ENCODE measurements at places on chromosomes 5 and 9.

GRCh38 chr9:84366683-84367082 is 26.1 kb upstream of the SLC28A3 start:
- no peak for DNase-seq

DNA sequence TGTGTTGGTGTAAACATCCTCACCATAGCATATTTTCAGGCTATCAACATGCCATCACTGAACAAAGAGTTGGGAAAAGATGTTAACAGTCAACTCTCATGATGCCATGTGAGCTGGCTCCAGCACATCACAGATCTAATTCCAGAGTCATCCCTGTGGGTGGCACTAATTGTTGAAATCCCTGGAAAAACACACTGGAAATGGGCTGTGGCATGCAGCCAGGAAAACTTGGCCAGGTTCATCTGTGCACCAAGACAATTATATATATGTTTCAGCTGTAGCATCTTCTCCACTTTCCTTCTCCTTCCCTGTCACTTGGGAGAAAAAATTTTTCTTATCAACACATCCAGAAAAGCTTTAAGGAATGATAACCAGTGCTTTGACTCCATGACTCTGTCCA is 313.7 kb downstream of the TRIM32 start:
- no peak for DNase-seq

- no peak for DNase-seq
These were observed 32.9 kb downstream of the FCHO2 start for GRCh38 chr5:72988769-72989168.

DNA sequence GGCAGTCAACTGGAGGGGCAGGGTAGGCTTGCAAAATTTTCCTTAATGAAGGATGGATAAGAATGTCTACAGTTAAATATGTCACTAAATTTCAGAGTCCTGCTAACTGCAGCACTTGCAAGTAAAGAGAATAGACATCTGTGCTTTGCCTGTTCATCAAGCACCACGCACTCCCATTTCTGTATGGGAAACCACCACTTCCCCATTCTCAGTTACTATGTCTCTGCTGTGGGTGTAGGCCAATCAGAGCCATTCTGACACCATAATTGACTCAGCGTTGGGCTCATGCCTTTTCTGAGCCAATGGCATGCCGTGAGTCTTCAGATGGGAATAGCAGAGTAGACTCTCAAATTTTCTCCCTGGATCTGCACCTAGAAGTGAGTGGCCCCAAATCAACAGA is 247.5 kb downstream of the GABRB2 start:
- DNase-seq, result no peak

- no peak for DNase-seq
These were observed 10.1 kb upstream of the CDH9 start for GRCh38 chr5:27048510-27048909.

DNA sequence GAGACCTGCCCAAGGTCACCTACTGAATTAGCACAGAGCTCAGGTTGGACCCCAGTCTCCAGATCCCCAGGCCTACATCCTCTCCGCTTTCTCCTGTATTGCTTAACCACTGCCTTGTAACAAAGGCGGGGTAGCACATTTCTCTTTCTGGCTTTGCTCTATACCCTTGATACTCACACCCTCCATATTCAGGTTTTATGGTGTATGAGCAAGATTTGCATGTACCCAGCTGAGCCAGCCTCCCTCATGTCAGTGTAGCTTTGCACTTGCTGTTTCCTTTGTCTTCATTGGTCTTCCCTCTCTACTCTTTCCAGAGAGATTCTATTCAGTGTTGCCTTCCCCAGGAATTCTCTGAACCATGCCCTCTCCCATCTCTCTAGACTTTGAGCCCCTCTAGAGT is 19.6 kb upstream of the ZCCHC7 start:
- DNase-seq, result no peak

GRCh38 chr5:43287493-43287892 is 25.7 kb downstream of the HMGCS1 start:
- DNase-seq, result no peak

- DNase-seq, result no peak
These were observed 26.9 kb upstream of the FAT2 start for GRCh38 chr5:151617841-151618710.

DNA sequence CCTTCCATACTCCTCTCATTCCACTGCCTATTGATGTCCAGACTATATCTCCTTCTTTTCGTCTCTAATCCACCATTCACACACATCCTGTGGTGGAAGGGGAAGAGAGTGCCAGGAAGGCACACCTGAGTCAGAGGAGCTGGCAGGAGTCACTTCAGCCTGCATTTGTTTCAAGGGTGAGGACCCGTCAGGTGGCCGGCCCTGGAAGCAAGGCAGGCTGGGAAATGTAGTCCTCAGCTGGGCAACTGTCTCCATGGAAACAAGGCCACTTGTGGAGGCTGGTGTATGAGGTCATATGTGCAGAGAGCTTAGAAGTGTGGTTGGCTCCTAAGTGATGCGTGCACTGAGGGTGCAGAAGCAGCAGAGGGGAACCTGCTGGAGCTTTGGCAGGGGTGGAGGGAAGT is 278.4 kb downstream of the NSG2 start:
- peak; percentile 41 for DNase-seq

- no peak for DNase-seq
These were observed 13.6 kb downstream of the TCF7 start for GRCh38 chr5:134127988-134128647.

GRCh38 chr9:118473521-118473920 is 769.3 kb downstream of the TLR4 start:
- no peak for DNase-seq

GRCh38 chr5:14753292-14753691 is 88.8 kb downstream of the OTULIN start:
- DNase-seq, result no peak

DNA sequence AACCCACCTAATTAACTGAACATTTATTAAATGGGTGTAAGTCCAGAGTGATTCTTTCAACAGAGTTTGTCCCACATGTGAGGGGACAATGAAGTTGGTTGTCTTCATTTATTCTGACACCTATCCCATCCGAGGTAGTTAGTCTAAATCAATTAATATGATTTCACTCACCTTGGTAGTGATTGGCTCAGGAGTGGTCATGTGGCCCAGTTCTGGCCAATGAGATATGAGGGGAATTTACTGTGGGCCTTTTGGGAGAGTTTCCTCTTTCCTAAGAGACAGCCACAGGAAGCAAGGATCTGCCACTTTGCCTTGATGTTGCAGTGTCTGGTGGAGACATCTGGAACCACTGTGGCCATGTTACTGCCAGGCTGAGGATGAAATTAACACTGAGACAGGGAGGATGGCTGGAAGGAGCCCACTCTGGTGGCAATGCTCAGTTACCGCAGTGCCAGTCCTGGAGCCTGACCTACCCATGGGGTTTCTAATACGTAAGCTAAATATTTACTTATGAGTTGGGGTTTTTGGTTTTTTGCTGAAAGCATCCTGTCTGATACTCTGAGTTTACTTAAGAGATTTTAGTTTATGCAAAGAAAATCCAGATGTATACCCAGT is 118.6 kb downstream of the FGF18 start:
- DNase-seq, result no peak

DNA sequence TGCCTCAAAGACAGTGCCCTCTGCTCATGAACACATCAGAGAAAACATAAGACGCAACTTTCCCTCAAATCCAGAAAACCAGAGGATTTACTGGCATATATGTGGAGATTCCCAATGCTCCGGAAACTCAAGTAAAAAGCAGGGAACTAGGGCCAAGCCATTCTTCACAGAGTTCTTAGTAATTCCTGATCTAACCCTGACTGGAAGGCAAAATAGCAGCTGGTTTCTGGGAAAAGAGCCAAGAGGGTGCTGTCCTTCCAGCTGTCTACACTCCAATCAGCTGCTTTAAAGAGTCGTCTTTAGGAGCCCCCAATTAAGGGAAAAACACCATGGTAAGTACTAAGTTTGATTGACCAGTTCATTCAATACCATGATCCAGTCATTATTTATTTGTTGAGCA is 49.6 kb downstream of the GNA14 start:
- peak; percentile 7 for DNase-seq

- DNase-seq, result no peak
These were observed 443.2 kb downstream of the HCN1 start for GRCh38 chr5:45252978-45253377.

All from putamen (tissue), 1 donor.